ENCODE measurements at places on chromosomes 1 and 21.

GRCh38 chr1:14442669-14443068 lies 155.8 kb upstream of the KAZN start:
- DNase-seq: no peak

GRCh38 chr1:91022518-91022929 lies 689 bp upstream of the ZNF644 start:
- no peak for DNase-seq

GRCh38 chr1:105442901-105443300 lies 1613.6 kb upstream of the PRMT6 start:
- no peak for DNase-seq

GRCh38 chr1:203478231-203478630 lies 2.6 kb downstream of the PRELP start:
- DNase-seq: no peak

- peak; percentile 58 for DNase-seq
Observed at GRCh38 chr1:147273409-147274336, 31.2 kb downstream of the CHD1L start.

GRCh38 chr1:66373157-66373591 lies 160.8 kb upstream of the SGIP1 start:
- no peak for DNase-seq

GRCh38 chr1:177830531-177831135 lies 139.2 kb downstream of the SEC16B start:
- DNase-seq: no peak

DNA sequence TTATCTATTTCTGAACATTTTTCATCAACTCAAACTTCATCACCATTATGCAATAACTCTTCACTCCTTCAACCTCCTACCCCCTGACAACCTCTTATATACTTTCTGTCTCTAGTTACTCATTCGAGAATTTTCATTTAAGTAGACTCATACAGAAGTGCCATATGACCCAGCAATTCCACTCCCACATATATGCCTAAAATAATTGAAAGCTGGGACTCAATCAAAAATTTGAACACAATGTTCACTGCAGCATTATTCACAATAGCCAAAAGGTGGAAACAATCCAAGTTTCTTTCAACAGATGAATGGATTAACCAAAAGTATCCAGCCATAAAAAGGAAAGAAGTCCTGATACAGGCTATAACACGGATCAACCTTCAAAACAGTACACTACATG lies 24.1 kb downstream of the COL11A1 start:
- DNase-seq: no peak

- DNase-seq: no peak
Observed at GRCh38 chr1:98482611-98483010, 178.9 kb upstream of the SNX7 start.

GRCh38 chr1:26697431-26697977 lies 1.7 kb downstream of the ARID1A start:
- DNase-seq: no peak

DNA sequence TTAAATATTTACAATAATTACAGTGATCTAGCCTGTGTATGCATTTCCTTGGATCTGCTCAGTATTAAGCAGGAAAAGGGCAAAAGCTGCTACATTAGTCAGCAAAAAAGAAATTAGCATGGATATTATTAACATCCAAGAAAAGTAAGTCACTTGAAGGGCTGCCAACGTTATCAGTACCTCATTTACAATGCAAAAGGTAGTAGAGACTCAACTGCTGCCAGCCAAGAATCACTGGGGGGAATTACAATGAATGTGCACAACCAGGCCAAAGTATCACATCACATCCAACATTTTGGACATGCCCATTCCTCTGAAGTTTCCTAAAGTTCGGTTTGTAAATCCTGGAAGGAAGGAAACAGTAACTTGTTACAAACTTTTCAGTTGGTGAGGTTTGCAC lies 1.9 kb downstream of the CNN3 start:
- no peak for DNase-seq

DNA sequence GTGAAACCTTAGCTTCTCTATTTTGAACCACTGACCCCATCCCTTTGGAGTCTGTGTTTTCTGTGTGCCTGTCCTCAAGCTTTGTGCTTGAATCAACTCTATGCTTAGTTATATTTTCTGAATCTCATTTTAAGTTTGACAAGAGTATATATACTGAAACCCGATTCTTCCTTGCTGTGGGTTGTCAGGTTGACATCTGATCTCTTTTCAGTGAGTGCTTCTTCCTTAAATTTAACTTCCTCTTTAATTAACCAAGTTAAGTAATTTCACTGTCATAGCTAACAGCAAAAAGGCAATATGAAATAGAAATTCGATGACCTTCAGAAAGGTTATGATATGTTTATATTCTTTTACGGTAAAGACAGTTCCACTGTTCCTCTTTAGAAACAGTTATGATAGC lies 69.4 kb downstream of the C1orf21 start:
- no peak for DNase-seq

GRCh38 chr1:43978264-43978550 lies 803 bp upstream of the B4GALT2 start:
- DNase-seq: no peak

DNA sequence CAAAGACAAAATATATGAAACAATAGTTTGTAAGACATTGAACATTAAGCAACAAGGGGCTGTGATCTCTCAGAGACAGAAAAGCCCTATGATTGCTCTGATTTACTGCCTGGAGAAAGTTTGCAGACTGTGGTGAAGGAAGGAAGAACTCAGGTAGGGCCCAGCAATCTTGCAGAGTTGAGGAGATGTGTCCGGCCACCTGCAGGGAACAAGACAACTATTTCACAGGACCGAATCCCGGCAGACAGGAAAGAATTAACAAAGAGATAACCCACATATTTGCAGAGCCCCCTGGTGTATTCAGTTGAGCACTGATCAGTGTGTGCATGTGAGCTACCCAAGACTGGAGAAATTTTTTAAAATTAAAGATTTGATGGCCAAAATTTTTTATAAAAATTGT lies 58.3 kb upstream of the FMN2 start:
- no peak for DNase-seq
